ENCODE measurements at places on chromosomes 7 and 10. TPM values are rescaled to one million over a fixed set of nuclear protein-coding genes. Genes with fewer than 3 reads are reported as not detected.

- peaks cover 12% of the 10 kb centered on the region for H3K36me3 ChIP-seq
- H3K27ac ChIP-seq: peak overlapping the region; percentile 79
- no peak overlapping the region for H3K4me3 ChIP-seq
- peak; percentile 79 for DNase-seq
These were observed 7.1 kb downstream of the BAG3 start for GRCh38 chr10:119658274-119658673.

- no peaks in the 10 kb centered on the region for H3K36me3 ChIP-seq
- H3K27me3 ChIP-seq: no peaks in the 10 kb centered on the region
- H3K27ac ChIP-seq: no peak overlapping the region
- no peak for DNase-seq
These were observed 655.0 kb downstream of the SDK1 start for GRCh38 chr7:3955751-3956696.

GRCh38 chr10:110211465-110211843 lies 4.0 kb downstream of the MXI1 start:
- no peaks in the 10 kb centered on the region for H3K27me3 ChIP-seq
- no peak for DNase-seq
- peak overlapping the region; percentile 73 for H3K27ac ChIP-seq
- H3K4me3 ChIP-seq: peak overlapping the region; percentile 49
- H3K36me3 ChIP-seq: no peaks in the 10 kb centered on the region

- peaks cover 20% of the 10 kb centered on the region for H3K36me3 ChIP-seq
- no peaks in the 10 kb centered on the region for H3K4me1 ChIP-seq
- H3K27ac ChIP-seq: no peak overlapping the region
- H3K27me3 ChIP-seq: no peaks in the 10 kb centered on the region
These were observed 40.2 kb downstream of the PDSS1 start for GRCh38 chr10:26737730-26738129.

DNA sequence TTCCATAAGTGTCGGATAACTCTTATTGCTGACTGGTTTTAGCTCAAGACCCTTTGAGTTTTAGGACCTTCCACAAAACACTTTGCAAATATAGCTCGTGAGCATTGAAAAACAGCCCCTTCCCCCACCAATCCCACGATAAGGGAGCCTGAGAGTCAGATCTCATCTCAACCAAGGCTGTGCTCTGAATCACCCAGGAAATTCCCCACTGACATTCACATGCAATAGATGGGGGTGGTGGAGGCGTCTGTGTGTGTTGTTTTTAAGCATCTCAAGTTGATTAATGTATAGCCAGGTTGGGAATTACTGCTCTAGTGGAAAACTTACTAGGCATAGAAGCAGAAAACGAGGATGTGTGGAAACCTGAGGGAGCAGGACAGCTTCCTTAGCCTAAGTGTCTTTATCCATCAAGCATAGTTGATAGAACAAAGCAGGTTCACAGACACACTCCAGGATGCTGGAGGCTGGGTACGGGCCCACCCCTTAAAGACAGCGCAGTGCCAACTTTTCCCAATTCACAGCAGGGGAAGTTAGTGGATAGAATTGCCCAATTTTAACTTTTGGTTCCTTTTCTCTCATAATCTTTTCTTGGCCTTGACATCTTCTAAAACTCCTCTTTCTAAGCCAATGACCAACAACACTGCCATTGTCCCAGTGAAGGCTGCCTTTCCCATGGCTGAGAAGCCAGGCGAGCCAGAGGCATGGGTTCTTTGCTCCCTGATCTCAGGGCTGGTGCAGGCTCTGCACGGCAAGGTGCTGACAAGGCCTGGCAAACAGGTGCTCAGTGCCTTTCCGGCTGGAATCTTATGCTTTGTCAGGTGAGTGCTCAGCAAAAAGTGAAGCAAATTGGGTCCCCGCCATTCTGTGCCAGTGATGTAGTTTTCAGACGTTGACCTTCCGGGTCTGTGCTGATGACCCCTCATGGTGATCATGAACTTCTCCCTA lies 98.5 kb upstream of the INSIG1 start:
- no peaks in the 10 kb centered on the region for H3K4me1 ChIP-seq
- peak; percentile 44 for DNase-seq
- no peaks in the 10 kb centered on the region for H3K27me3 ChIP-seq
- no peak overlapping the region for H3K27ac ChIP-seq

DNA sequence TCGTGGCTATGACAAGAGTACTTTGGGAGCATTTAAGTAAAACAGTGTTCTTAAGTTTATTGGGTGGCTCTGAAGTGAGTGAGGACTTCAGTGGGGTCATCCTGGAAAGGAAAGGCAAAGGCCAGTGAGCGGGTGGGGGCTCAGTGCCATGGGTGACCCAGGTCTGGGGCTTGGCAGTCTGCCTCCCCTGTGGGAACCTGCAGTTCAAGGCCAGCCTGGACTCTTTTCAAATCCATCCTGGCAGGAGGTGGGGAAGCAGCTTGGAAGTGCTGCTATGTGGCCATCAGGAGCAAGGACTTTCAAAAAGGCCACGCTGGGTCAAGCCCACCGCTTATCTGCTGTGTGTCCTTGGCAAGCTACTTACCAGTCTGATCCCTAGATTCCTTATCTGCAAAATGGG lies 148.9 kb upstream of the NPS start:
- H3K27me3 ChIP-seq: no peaks in the 10 kb centered on the region
- peaks cover 4% of the 10 kb centered on the region for H3K4me1 ChIP-seq
- peak; percentile 21 for DNase-seq
- H3K36me3 ChIP-seq: no peaks in the 10 kb centered on the region
- no peak overlapping the region for H3K4me3 ChIP-seq

DNA sequence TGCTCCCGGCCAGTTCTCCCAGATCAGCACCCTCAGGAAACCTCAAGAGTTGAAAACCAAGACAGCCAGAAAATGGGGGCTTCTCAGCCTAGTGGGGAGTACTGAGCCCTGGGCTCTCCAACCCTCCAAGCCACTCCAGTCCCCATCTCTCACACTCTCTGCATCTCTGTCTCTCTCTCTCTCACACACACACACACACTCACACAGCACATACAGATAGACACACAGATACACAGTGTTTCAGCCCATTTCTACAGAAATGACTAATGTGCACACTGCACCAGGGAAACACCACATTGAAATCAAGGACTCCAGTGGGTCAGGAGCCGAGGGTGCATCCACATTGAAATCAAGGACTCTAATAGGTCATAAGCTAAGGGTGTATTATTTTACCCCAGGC lies 107.5 kb downstream of the MKI67 start:
- no peaks in the 10 kb centered on the region for H3K4me1 ChIP-seq
- no peaks in the 10 kb centered on the region for H3K36me3 ChIP-seq
- H3K27me3 ChIP-seq: no peaks in the 10 kb centered on the region
- no peak overlapping the region for H3K4me3 ChIP-seq
- no peak for DNase-seq

DNA sequence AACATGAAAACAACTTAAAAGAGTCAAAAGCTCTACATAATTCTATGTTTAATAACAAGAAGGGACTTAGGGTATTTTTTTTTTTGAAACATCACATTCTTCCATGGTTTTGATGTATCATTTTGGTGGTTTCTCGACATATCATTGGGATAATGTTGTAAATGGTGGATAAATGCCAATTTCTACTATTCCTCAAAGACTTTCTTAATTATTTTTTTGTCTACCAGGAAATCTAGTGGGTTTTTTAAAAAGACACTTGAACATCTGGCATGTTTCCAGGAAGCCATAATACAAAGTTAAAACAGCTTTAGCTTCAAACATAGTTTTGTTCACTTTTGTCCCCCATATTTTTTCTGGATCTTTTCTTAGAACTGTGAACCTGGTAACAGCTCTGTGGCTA lies 200.4 kb downstream of the DKK1 start:
- H3K27ac ChIP-seq: no peak overlapping the region
- no peak overlapping the region for H3K4me3 ChIP-seq
- H3K36me3 ChIP-seq: no peaks in the 10 kb centered on the region
- no peak for DNase-seq

DNA sequence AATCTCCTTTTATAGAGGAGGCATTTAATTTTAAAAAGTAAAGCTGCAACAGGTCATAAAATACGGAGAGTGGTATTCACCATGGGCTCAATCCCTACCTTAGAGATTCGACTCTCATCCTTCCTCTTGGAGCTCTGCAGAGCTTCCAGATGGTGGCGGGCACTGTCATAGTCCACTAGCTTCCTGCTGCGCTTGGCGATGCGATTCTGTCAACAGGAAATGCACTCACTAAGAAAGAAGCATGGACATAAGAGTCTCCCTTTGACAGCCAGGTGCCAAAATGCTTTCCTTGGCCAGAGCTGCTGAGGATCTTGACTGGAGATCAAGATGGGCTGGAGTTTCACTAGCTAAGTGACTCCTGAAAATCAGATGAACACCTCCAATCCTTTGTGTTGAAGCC lies 154.4 kb downstream of the AMPH start:
- DNase-seq: no peak
- H3K27me3 ChIP-seq: no peaks in the 10 kb centered on the region
- H3K27ac ChIP-seq: no peak overlapping the region
- H3K4me1 ChIP-seq: no peaks in the 10 kb centered on the region
- H3K4me3 ChIP-seq: no peak overlapping the region

DNA sequence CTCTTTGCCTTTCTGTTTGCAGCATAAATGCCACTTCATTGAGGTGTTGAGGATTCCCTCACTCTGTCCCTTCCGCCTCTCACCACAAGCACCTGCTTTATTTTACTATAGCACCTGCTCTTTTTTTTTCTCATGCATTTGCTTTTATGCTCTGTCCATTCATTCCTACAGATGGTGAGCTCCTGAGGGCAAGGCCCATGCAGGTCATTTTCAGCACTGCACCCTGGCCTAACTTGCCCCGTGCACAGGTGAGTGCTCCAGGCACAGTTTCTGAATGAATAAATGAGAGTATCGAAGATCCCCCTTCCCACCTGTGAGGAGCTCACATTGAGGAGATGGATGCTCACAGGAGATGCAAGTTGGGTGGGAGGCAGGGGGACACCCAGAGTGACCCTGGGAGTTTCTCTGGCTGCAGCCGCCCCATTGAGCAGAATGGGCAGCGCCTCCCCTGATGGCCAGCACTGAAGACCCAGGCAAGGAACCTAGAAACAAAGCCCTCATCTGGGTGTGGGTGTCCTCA lies 1.2 kb upstream of the AKR1E2 start:
- H3K27ac ChIP-seq: no peak overlapping the region
- DNase-seq: no peak
- H3K4me1 ChIP-seq: no peaks in the 10 kb centered on the region
- no peaks in the 10 kb centered on the region for H3K27me3 ChIP-seq

DNA sequence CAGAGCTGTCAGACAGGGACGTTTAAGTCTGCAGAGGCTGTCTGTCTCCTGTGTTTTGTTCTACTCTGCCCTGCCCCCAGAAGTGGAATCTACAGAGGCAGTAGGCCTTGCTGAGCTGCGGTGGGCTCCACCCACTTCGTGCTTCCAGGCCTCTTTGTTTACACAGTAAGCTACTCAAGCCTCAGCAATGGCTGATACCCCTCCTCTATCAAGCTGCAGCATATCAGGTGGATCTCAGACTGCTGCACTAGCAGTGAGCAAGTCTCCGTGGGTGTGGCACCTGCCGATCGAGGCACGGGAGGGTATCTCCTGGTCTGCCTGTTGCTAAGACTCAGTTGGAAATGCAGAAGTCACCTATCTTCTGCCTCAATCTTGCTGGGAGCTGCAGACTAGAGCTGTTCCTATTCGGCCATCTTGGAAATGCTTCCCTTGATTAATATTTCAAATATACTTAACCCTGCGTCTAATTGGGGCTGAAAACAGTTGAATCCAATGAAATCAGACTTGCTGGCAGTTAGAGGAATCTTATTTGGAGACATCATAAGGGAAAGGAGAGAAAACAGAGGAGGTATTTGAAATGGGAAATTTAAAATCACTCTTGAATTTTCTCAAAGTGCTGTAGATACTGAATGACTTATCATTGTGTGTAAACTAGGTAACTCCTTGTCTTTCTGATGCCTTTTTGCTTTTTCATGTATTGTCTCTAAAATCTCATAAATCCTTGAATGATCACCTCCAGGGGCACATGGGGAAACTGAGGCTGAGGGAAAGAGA lies 13.8 kb upstream of the CYP3A5 start:
- peaks cover 6% of the 10 kb centered on the region for H3K4me1 ChIP-seq
- no peak overlapping the region for H3K4me3 ChIP-seq
- no peaks in the 10 kb centered on the region for H3K36me3 ChIP-seq
- DNase-seq: peak; percentile 45
- H3K27me3 ChIP-seq: no peaks in the 10 kb centered on the region

GRCh38 chr10:127492607-127493250 lies 56.4 kb upstream of the NPS start:
- H3K4me1 ChIP-seq: no peaks in the 10 kb centered on the region
- H3K27me3 ChIP-seq: no peaks in the 10 kb centered on the region
- H3K4me3 ChIP-seq: no peak overlapping the region
- H3K27ac ChIP-seq: no peak overlapping the region

GRCh38 chr7:115096262-115096661 lies 174.4 kb downstream of the MDFIC start:
- no peak for DNase-seq
- H3K36me3 ChIP-seq: no peaks in the 10 kb centered on the region
- H3K27me3 ChIP-seq: no peaks in the 10 kb centered on the region
- no peaks in the 10 kb centered on the region for H3K4me1 ChIP-seq

DNA sequence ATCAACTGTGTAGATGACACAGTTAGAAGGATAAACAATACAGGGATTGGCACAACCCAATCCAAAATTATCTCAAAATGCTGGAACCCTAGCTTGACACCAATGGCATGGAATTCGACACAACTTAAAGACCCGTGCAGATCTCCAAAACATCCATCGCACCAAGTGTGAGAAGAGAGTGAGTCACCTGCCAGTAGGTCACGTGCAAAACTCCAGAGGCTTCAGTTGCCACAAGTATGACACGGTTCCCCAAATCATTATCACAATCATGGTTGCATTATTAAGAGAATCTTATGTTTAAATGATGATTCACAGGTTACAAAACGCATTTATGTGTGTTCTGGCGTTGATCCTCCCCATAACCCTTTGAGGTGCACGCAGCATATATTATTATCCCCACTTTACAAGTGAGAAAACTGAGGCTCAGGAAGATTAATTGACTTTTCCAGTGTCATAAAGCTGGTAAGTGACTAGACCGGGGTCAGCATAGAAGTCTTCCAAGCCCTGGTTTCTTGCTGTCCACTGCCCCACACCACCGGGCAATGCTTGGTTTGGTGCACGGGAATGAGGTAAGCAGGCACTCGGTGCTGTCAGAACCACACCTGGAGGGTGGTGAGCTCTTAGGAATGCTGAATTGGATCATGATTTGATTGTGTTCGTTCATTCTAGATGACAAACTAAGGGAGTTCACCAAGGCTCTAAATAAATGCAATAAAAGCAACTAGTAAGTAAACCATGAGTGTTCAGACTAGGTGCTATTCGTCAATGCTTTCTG lies 23.6 kb upstream of the STK17A start:
- H3K36me3 ChIP-seq: peaks cover 2% of the 10 kb centered on the region
- no peak overlapping the region for H3K27ac ChIP-seq
- no peak for DNase-seq
- H3K4me1 ChIP-seq: no peaks in the 10 kb centered on the region
- H3K4me3 ChIP-seq: no peak overlapping the region

The ZDHHC6 gene
- 37.5 TPM for total RNA-seq

The EVX1 gene
- not detected for total RNA-seq

The ADAM22 gene
- 7.9 TPM for total RNA-seq

The TUBB8 gene
- total RNA-seq: not detected
